Activated T-helper 2 cell treated with anti-CD3 and anti-CD28 coated beads, Interferon-gamma antibody, Interleukin-2, Interleukin-4, amounts not matched to agents 10 μg/mL and 5 μg/mL and 100 μg/mL, durations not matched to agents 14 hours and 24 hours and 36 hours (primary cell): ENCODE measurements at places on chromosomes 11 and 22. TPM values are rescaled to one million over a fixed set of nuclear protein-coding genes. Genes with fewer than 3 reads are reported as not detected.

- no peak overlapping the region for H3K4me3 ChIP-seq
- peaks cover 6% of the 10 kb centered on the region for H3K27me3 ChIP-seq
- peaks cover 51% of the 10 kb centered on the region for H3K36me3 ChIP-seq
- H3K27ac ChIP-seq, result no peak overlapping the region
- H3K4me1 ChIP-seq, result no peaks in the 10 kb centered on the region
These were observed 669 bp upstream of the GAL3ST1 start for GRCh38 chr22:30574997-30575671.

DNA sequence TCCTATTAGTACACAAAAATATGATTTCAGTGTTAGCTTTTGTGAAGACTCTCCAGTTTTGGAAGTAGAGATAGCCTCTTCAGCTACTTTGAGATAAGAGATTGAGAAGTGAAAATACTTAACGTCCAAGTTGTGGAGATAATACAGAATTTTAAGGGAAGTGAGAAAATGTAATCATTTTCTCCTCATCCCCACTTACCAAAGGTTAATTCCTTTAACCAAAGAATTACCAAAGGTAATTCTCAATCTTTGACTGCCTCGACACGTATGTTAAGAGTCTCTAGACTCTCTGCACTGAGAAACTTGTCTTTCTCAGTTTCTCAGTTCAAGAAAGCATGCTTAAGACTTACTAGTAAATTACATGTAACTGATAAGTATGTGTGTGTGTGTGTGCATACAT lies 15.3 kb downstream of the C11orf54 start:
- H3K4me1 ChIP-seq, result no peaks in the 10 kb centered on the region
- peaks cover 47% of the 10 kb centered on the region for H3K36me3 ChIP-seq
- no peak for DNase-seq
- H3K27me3 ChIP-seq, result no peaks in the 10 kb centered on the region
- no peak overlapping the region for H3K4me3 ChIP-seq
- H3K27ac ChIP-seq, result no peak overlapping the region

- H3K27ac ChIP-seq, result peak overlapping the region; percentile 99
- peaks cover 86% of the 10 kb centered on the region for H3K4me1 ChIP-seq
- peak overlapping the region; percentile 54 for H3K4me3 ChIP-seq
- H3K27me3 ChIP-seq, result no peaks in the 10 kb centered on the region
- peak; percentile 70 for DNase-seq
These were observed 15.9 kb downstream of the IL10RA start for GRCh38 chr11:118002010-118002540.

DNA sequence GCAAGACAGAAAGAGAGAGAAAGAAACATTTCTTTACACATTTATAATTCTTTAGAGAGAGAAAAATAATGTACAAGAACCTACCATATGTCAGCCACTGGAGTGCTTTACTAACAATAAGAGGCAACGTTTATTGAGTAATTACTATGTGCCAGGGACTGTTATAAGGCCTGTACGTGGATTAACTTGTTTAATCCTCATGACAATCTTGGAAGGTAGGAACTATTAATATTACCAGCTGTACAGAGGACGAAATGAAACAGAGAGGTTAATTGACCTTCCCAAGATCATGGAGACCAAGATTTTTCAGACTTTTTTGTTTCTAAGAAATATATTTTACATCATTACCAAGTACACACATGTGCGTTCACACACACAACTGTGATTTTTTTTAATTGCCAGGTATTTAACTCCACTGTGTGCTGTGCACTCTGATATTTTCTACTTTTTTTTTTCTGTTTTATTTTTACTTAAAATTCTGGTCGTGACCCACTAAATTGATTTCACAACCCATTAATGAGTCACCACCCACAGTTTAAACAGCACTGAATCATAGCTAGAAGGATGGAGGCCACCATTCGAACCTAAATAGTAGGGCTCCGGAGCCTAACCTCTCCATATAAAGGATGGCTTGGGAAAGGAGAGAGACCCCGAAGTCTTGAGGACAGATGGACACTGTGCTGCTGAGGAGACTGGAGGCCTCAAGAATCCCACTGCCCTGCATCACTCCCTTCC lies 21.4 kb downstream of the CREB3L1 start:
- H3K4me1 ChIP-seq, result peaks cover 7% of the 10 kb centered on the region
- H3K36me3 ChIP-seq, result no peaks in the 10 kb centered on the region
- no peak for DNase-seq
- peaks cover 21% of the 10 kb centered on the region for H3K27me3 ChIP-seq
- H3K4me3 ChIP-seq, result no peak overlapping the region
- H3K27ac ChIP-seq, result no peak overlapping the region

DNA sequence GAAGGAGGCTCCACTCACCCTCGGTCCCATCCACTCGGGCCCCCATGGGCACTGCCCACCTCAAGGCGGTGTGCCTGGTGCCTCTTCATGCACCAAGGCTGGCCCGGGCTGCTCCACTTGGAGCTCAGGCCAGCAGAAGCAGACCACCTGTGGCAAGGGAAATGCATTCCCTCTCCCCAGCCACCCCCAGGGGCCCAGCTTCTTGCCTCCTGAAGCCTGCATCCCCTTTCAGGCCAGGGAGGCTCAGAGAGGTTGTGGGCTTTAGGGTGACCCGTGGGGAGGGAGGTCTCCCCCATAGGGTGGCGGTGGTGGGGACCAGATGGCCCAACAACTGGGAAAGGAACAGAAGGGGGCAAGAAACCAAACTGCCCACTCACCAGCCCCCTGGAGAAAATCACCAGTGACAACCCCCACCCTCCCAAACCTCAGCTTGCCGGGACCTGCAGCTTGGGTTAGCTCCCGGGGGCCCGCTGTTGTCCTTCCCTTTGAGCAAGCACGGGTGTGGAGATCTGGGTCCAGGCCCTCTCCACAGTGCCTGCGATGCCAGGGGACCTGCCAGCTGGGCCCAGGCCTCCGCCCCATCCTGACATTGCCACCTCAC lies 8.4 kb downstream of the CBX6 start:
- H3K27ac ChIP-seq, result no peak overlapping the region
- peaks cover 2% of the 10 kb centered on the region for H3K4me1 ChIP-seq
- no peaks in the 10 kb centered on the region for H3K27me3 ChIP-seq
- peaks cover 19% of the 10 kb centered on the region for H3K36me3 ChIP-seq
- H3K4me3 ChIP-seq, result no peak overlapping the region
- DNase-seq, result no peak

DNA sequence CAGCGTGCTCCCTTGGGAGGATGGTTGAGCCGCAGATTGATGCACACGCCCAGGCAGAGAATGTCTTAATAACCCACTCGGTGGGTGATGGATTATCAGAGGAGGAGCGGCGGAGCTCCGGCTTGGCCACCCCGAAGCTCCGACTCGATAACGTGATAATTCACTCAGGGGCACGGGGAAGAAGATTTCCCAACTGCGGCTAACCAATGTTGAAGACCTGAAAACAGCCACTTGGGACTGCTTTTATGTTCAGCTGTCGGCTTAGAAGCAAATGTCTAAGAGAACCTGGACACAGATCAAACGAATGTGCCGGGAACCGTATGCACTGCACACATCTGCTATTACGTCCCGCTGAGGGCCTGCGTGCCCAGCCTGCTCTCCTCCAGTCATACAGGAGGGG lies 206.8 kb upstream of the CADM1 start:
- H3K27me3 ChIP-seq, result no peaks in the 10 kb centered on the region
- H3K27ac ChIP-seq, result no peak overlapping the region
- H3K36me3 ChIP-seq, result no peaks in the 10 kb centered on the region
- H3K4me1 ChIP-seq, result peaks cover 8% of the 10 kb centered on the region
- H3K4me3 ChIP-seq, result no peak overlapping the region

DNA sequence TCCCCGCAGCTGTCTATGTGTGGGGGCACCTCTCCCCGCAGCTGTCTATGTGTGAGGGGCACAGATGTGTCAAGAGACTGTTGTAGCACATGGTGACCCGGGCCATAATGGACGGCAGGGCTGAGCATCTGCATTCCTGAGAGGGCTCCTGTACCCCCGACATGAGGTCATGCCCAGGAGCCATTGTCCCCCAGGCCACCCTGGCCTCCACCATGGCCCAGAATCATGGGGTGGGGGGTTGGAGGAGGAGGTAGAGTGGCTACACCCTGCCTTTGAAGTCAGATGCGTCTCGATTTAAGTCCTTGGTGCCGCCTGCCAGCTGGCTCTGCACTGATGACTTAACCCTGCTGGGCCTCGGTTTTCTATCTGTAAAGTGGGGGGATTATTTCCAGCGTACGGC lies 49.1 kb downstream of the ARHGAP8 start:
- no peak overlapping the region for H3K27ac ChIP-seq
- H3K36me3 ChIP-seq, result no peaks in the 10 kb centered on the region

DNA sequence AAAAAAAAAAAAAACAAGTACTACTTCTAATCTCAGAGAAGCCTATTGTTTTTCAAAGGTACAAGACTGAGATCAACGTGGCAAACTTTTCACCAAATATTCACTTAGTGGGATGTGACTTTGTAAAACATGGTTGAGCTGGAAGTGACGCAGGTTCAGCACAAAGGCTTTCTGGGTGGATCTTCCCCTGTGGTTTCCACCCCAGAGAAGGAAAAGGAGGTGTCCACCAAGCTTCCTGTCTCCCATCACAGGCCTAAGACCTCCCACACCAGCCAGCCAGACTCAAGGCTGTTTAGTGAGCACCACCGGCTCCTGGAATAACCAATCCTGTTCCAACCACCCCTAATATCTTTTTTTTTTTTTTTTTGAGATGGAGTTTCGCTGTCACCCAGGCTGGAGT lies 5.7 kb downstream of the TMEM184B start:
- H3K4me3 ChIP-seq, result no peak overlapping the region
- H3K36me3 ChIP-seq, result no peaks in the 10 kb centered on the region
- no peaks in the 10 kb centered on the region for H3K27me3 ChIP-seq
- H3K27ac ChIP-seq, result peak overlapping the region; percentile 77
- H3K4me1 ChIP-seq, result peaks cover 39% of the 10 kb centered on the region

Gene OR8G1
- total RNA-seq, result not detected in 2 replicates

Gene UEVLD
- 26.4 and 32.7 TPM in 2 replicates for total RNA-seq

Gene GLYAT
- total RNA-seq, result not detected in 2 replicates

Gene PATE2
- total RNA-seq, result not detected in 2 replicates

Gene KDELR3
- total RNA-seq, result 2.2 and 3.7 TPM in 2 replicates

Gene STK33
- total RNA-seq, result 0.11 and 0.62 TPM in 2 replicates

Gene APOL6
- 21.2 and 21.9 TPM in 2 replicates for total RNA-seq
